Activated T-cell treated with anti-CD3 and anti-CD28 coated beads, Interleukin-2, amount 50 U/mL, for 4 hours (primary cell): ENCODE measurements at places on chromosomes 4 and X.

GRCh38 chrX:133403984-133404383, 11.3 kb downstream of the GPC4 start:
- DNase-seq = no peak

DNA sequence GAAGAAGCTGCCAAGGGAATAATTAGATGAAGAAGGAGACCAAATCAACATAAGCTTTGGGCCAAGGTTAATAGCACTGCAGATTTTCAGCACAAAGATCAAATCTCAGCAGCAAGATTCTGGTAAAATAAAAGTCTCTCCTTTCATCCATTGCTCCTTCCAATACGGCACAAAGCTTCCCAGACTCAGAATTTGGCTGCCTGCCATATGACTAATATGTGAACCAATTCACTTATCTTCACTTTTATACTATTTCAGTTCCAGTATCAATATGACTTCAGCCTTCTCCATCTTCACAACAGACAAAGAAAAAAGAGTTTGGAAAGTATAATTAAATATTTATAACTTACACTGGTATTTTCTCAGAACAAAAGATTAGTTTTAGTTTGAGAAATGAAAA, 978.3 kb upstream of the GRID2 start:
- no peak for DNase-seq

DNA sequence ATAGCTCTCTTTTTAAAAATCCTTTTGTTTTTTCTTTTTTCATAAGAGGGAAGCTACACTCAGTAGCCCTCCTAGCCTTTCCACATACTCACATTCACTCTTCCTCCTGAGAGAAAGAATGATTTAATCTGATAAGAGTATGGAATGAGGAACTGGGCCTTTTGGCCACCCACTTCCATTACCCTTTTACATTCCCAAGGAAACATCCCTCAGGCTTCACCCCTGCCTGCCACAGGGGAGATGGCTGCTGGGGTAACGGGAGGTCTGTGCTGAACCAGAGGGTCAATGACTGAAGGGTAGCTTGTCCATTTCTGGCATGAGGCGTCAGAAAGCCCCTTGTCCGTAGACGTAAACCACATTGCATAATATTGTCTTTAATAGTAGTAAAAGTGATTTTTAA, 67.2 kb upstream of the CCSER1 start:
- DNase-seq = no peak

GRCh38 chr4:89781321-89781720, 55.6 kb downstream of the SNCA start:
- DNase-seq = no peak

DNA sequence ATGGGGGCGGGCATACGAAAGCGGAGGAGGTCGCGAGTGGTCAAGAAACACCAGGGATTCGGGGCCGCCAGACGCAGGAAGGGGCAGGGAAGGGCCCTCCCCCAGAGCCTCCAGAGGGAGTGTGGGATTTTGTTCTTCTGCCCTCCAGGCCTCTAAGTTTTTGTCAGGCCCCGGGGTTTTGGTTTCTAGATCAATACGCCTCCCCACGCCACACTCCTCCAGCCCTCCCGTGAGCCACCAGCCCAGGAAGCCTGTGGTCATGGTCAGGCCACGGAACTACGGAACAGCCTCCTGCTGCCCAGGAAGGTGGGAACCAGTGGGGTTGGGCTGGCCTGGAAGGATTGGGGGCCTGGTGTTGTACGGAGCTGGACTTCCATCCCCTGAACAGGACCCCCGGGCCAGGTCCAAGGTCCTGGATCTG, 38.4 kb downstream of the CPLX1 start:
- DNase-seq = no peak

DNA sequence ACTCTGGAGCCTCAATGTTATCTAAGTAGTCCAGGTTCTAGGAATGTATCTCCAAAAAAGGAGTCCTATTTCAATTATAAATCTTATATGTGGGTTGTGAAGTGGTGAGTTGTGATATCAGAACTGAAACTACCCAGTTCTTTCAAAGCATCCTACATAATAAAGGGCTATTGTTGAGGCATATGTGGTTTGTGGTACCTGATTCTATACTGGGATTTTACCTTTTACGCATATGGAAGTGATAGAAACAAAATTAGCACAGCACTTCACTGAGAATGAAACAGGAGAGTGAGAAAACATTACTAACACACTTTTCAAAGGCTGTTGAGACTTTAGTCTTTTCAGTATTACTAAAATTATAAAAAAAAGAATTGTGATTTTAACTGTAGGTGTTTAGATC, 417.7 kb upstream of the GALNT7 start:
- DNase-seq = no peak

GRCh38 chr4:118803253-118803652, 32.7 kb downstream of the SEC24D start:
- no peak for DNase-seq

DNA sequence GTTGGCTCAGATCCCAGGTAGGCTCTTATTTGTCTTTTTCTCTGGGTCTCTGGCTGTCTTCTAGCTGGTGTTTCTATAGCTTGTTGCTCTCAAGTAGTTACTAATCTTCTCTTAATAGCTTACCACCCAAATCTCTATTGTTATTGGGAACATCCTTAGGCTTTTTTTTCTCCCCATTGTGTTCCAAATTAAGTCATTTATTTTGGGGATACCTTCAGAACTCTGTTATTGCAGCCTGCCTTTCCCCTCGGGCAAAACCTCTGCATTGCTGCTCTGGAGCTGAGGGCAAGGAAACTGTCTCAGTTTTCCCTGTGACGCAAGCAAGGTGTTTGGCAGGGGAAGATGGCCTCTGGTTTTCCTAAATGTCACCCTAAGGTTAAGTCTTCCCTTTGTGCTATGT, 338.1 kb upstream of the ZCCHC13 start:
- no peak for DNase-seq

- DNase-seq = no peak
Observed at GRCh38 chr4:138749303-138749702, 266.3 kb upstream of the NOCT start.

DNA sequence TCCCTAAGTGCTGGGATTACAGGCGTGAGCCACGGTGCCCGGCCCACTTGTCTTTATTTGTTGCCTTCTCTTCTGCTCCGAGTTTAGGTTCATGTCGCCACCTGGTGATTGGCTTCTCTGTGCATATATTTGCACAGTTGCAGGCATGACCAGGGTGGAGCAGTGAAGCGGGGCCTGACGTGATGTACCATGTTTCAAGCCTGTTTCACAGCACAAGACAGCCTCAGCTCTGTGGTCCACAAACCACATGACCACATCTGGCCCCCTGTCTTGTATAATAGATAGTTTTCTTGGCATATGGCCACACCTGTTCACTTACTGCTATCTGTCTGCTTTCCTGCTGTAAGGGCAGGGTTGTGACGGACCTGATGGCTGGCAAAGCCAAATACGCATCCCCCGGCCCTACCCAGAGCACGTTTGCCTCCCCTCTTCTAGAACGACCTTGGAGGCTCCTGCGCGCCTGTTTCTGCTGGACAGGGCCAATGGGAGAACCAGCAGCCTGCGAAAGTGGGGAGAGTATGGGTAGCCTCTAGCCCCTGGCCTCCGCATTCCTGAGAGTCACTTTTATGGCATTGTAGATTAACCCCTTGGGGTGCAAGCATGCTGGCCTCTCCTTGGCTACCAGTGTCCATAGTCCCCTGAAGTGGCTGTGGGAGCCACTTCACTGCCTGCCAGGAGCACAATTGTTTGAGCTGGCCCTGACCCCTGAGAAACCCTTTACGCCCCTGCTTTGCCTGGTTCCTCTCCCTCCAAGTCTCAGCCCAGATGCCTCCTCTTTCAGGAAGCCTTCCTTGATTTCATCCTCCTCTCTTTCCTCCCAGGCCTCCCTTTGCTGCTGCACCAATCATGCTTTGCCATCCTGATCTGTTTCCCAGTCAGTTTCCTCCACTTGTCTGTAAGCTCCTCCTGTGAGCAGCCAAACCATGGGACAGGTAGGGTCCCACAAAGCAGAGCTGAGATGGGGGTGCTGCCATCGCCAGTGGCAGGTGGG, 6.0 kb upstream of the SH3TC1 start:
- no peak for DNase-seq

- no peak for DNase-seq
Observed at GRCh38 chr4:129113434-129113833, 17.5 kb downstream of the C4orf33 start.

DNA sequence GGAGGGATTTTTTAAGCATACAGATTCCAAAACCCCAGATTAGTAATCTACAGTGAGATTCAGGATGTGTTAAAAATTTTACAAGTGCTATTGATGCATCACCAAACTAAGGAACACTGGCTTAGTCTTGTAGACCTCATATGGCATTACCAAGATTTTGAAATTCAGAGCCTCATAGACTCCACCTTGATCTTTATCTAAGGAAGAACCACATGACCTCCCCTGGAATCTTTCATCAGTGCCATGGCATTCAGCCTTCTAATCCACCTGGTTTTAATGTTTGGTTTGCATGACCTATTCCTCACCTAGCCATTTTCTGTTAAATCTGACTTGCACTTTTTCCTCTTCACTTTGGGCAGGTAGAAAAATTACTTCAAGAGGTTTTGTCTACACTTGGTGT, 171.6 kb downstream of the NKX6-1 start:
- no peak for DNase-seq

DNA sequence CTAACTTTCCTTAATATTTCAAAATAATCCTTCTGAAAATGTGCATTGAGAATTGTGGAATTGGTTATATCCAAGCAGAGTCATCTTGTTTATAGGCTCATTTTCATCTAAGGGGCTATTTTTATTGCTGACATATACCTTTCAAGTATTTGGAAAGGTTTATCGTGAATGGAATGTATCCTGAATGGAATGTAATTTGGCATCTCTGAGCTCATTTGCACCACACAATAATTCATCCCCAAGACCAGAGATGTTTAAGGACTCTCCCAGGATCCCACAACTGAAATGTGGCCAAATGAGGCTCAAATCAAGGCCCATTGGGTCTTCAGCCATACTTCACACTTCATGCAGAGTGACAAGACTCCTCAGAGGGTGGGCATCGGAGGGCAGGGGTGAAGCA, 7.5 kb upstream of the SETD7 start:
- no peak for DNase-seq

DNA sequence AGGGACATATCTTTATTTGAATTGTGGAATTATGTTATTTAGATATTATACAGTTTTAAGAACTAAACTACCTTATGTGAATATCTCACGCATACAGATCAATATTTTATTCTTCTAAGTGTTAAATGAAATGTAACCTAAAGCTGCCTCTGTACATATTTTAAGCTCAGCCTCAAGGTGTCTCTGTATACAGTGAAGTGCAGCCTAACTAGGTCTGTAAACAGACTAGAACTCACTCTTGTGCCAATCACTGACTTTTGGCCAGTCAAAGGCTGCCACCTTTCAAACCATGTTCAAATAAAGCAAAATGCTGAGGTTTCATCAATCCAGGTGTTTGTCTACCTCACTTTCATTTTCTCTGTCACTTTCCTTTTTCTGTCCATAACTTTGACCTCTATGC, 1074.5 kb upstream of the PRKX start:
- no peak for DNase-seq

GRCh38 chr4:186743261-186743660, 19.6 kb upstream of the FAT1 start:
- no peak for DNase-seq

DNA sequence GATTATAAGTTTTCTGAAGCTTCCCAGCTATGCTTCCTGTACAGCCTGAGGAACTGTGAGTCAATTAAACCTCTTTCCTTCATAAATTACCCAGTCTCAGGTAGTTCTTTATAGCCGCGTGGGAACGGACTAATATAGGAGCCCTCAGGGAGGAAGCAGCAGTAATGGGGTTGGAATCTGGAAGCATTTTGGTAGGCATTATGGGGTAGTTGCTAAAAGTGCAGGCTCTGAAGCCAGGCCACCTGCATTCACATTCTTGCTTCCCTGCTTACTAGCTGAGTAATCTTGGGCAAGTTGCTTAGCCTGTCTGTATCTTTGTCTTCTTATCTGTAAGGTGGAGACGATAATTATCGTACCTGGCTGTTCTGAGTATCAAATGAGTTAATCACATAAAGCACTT, 137.9 kb upstream of the NHS start:
- no peak for DNase-seq

GRCh38 chr4:151930372-151930771, 169.6 kb upstream of the GATB start:
- DNase-seq = no peak

GRCh38 chr4:159150821-159151390, 48.0 kb downstream of the RAPGEF2 start:
- no peak for DNase-seq
